ENCODE measurements at places on chromosomes 4 and X. TPM values are rescaled to one million over a fixed set of nuclear protein-coding genes. Genes with fewer than 3 reads are reported as not detected.

KLB gene
- total RNA-seq, result 1.7 TPM

HNRNPDL gene
- total RNA-seq, result 78.1 TPM

TRIM75 gene
- not detected for total RNA-seq

HTN1 gene
- not detected for total RNA-seq

MAGEE2 gene
- not detected for total RNA-seq

ZNF718 gene
- total RNA-seq, result 7.1 TPM

SSX1 gene
- not detected for total RNA-seq

SYTL5 gene
- not detected for total RNA-seq

CT45A10 gene
- not detected for total RNA-seq

NXF2 gene
- not detected for total RNA-seq

SEC31A gene
- 115 TPM for total RNA-seq

TAF7L gene
- total RNA-seq, result 0.15 TPM

TRPC5OS gene
- not detected for total RNA-seq

SHROOM2 gene
- total RNA-seq, result 1.1 TPM

REELD1 gene
- 0.16 TPM for total RNA-seq

ACSL1 gene
- total RNA-seq, result 297 TPM

CT83 gene
- total RNA-seq, result not detected

SULT1E1 gene
- total RNA-seq, result not detected

Data from left cardiac atrium (tissue), 4 donors.